Cortex of kidney (tissue), 1 donor: ENCODE measurements at places on chromosomes 4 and X.

DNA sequence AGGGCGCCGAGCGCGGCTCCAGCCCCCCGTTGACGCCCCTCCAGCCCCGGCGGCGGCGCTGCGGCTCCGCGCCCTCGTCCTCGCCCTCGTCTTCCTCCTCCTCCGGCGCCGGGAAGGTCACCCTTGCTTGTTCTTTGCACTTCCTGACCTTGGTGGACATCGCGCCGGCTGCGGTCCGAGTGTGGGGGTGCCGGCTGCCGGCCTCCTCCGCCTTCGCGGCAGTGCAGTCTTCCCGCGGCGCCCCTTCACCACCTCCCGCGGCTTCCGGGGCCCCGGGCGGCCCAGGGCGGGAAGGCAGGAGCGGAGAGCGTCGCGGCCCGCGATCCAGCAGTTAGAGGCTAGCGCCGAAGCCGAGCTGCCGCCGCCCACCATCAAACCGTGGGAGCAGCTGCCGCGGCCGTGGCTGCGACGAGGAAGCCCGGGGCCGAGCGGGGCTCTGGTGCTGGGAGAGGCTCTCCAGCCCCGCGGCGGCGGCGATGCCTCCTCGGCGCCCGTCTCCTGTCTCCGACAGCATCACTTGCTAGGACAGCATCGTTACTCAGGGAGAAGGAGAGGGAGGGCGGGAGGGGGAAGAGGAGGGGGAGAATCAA is at the start of gene TRPC3:
TSS of gene TRPC3 (minus strand) at position 540 of the 590 bp plus-strand sequence. CDS start at position 160, 380 bp downstream.
- no peak for DNase-seq

DNA sequence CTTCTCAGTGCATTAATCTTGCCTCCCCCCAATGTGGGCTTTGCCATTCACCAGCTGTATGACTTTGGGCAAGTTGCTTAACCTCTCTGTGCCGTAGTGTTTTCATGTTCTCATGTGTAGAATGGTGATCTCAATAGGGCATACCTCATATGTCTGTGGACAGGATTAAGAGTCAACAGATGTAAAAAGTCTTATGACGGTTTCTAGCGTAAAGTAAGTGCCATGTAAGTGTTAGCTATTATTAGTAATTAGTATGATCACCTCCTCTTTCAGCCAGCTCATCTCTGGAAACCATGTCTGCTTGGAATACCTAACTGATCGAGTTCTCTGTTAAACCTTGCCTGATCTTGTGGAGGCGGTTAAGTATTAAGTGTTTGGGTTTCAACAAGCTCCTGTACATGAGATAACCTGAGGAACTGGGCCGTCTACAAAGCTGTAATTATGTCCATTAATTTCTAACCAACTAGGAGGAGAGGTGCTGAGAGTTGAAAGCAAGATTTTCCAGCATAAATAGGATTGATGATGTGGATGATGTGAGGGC is 66.3 kb downstream of the TSC22D3 start:
- no peak for DNase-seq

- DNase-seq, result no peak
Measured at GRCh38 chr4:182843808-182844325, 73.3 kb downstream of the DCTD start.

- no peak for DNase-seq
Measured at GRCh38 chr4:164012396-164013027, 518.0 kb downstream of the TMA16 start.

- no peak for DNase-seq
Measured at GRCh38 chr4:37109756-37110155, 134.8 kb upstream of the NWD2 start.

GRCh38 chrX:148562846-148563245 is 62.4 kb downstream of the AFF2 start:
- no peak for DNase-seq

DNA sequence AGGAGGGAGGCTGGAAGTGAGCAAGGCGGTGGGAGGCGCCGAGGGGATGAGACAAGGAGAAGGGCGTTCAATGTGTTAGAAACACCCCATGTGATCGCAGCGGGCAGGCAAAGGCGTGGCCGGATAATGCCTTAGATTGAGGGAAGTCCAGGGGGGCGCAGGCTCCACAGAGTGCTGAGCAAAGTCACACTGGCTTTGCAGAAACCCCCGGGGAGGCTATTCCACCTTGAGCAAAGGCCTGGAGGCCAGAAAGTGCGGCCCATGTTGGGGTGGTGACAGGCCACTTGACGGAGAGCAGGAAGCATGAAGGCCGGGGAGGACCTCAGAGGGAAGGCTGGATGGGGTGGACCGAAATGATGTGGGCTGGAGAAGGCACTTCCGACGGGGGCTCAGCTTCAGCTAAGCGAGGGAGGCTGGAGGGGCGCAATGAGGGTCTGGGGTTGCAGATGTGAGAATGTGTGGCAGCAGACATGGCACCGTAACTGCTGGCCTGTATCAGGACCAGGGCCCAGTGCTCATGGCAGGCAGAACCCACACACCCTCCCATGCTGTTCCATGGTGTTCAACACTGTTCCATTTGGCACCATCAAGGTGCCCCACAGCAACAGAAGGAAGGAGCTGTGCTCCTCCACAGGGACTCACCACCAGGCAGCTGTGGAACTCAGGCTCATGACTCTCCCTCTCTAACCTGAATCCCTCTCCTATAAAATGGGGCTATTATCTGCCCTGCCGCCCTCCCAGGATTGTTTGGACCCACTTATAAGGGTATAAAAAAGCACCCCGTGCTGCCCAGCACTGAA is 50.3 kb downstream of the HMX1 start:
- no peak for DNase-seq

DNA sequence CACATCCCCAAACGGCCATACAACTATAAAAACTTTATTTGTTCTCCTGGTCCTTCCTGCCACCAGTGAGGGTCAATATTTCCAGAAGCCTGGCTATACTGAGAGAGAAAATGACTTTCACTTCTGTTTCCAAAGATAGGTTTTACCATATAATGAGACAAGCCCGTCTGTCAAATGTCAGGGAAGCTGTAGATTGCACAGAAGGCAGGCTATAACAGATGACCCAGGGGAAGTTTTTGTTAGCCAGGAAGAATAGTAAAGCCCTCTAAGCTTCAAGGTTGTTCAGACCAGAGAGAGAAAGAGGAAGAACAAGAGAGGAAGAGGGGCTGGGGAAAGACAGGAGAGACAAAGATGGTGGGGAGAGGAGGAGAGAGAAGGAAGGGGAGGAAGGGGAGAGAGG is 217.5 kb downstream of the GBA3 start:
- no peak for DNase-seq

DNA sequence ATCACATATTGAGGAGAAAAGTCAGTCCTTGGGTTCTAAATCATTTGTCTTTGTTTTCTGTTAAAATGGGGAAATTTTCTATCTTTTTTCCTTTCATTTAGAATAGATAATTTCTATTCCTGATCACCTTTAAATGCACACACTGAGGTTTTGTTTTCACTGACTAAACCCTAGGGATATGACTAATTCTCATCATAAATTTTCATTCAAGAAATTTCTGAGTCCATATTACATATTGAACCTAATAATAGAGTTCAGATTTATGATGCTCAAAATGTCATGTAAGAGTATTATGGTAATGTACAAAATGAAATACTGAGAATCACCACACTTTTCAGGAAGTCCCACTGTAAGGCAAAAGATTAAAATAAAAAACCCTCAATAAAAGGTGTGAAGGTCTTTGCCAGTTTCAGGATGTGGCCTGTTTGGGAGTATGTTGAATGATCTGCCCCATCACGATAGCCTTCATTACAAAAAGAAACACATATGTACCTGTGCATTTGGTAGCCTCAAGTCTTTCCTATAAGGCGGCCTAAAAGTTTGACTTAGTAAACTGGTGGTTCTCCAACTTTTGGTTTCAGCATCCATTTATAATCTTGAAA is 49.4 kb downstream of the LEF1 start:
- DNase-seq, result no peak

DNA sequence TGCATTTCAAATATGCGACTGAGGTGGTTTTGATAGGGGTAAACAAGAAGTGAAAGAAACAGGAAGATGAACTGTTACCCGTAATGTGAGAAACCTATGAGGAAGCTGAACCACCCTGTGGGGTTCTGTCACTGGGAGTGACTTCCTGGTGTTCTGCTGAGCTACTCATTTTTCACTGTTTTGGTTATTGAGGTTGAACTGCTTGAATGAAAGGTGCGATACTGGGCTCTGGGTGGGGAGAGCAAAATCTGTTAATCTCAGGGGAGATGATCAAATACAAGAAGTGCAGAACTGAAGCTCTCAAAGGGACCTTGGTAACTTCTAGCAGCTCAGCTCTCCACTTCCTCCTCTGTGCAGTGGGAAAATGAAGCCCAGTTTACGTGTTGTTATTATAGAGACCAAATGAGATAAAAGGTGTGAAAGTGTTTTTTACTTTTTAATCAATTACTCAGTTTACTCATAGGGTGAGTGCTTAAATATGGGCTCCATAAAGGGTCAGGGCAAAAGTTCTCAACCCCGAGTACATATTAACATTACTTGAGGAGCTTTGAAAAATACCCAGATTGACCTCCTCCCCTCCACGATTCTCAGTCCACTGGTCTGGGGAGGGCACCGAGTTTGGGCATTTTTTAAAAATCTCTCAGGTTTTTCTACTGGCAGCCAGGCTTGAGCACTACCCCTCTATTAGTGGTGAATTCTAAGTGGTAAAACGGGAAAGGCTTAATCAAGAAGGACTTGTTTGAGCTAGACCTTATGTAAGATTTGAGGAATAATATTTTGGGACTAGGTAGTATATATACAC is 66.7 kb downstream of the COQ2 start:
- DNase-seq, result no peak

GRCh38 chr4:108555701-108556100 is 64.7 kb upstream of the RPL34 start:
- no peak for DNase-seq
